NCI-H524 treated with DMSO at 0.1 percent for 48 hours (cell line): ENCODE measurements at places on chromosomes 5 and 9.

DNA sequence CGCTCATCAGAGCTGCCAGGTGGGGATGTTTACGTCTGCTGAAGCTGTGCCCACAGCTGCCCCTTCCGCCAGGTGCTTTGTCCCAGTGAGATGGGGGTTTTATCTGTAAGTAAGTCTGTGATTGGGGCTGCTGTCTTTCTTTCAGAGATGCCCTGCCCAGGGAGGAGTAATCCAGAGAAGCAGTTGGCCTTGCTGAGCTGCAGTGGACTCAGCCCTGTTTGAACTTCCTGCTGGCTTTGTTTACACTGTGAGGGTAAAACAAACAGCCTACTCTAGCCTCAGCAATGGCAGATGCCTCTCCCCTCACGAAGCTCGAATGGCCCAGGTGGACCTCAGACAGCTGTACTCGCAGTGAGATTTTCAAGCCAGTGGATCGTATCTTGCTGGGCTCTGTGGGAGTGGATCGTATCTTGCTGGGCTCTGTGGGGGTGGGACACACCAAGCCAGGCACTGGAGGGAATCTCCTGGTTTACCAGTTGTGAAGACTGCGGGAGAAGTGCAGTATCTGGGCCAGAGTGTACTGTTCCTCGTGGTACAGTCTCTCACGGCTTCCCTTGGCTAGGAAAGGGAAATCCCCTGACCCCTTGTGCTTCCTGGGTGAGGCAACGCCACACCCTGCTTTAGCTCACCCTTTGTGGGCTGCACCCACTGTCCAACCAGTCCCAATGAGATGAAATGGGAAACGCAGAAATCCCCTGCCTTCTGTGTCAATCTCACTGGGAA is 530.1 kb upstream of the DMAC1 start:
- DNase-seq: no peak

DNA sequence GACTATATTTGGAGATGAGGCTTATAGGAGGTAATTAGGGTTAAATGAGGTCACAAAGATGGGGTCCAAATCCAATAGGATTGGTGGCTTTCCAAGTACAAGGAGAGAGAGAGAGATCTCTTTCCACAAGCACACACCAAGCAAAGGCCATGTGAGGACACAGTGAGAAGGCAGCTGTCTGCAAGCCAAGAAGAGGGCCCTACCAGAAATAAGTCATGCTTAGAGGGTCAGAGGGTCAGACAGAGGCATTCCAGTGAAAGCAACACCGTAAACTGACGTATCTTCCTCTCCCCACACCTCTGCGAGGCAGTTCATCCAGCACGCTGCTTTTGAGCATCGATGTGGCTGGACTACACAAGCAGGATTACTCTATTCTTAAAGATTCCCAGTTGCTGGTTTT is 87.9 kb downstream of the SLC1A3 start:
- no peak for DNase-seq

DNA sequence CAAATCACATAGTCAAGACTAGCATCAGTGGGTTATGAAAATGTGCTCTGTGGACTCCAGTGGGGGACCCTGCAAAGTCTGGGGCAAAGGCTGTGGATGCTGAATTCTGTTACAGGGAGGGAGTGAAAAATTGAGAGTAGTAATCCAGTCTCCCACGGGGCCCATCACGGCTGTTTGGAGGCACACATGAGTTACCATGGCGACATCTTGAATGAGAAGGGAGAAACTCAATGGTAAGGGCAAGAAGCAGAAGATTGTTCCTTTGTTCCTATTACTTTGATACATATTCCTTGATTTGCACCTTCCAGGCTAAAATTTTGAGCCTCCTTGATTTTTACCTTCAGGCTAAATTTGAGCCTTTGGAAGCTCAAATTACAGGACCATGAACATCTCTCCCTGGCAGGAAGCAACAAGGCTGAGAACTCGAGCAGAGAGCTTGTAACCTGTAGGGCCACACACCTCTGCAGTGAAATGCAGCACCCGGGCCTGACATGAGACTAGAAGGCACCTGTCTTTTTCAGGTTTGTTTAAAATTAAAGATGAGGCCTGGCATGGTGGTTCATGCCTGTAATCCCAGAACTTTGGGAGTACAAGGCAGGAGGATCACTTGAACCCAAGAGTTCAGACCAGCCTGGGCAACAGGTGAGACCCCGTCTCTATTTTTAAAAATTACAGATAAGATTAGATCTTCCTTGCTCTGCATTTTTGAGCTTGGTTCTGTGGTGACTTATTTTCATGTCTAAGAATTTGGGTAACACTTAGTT is 31.0 kb upstream of the ZFR start:
- peak; percentile 34 for DNase-seq

- DNase-seq: no peak
Measured at GRCh38 chr5:57505272-57506200, 22.9 kb upstream of the ACTBL2 start.

DNA sequence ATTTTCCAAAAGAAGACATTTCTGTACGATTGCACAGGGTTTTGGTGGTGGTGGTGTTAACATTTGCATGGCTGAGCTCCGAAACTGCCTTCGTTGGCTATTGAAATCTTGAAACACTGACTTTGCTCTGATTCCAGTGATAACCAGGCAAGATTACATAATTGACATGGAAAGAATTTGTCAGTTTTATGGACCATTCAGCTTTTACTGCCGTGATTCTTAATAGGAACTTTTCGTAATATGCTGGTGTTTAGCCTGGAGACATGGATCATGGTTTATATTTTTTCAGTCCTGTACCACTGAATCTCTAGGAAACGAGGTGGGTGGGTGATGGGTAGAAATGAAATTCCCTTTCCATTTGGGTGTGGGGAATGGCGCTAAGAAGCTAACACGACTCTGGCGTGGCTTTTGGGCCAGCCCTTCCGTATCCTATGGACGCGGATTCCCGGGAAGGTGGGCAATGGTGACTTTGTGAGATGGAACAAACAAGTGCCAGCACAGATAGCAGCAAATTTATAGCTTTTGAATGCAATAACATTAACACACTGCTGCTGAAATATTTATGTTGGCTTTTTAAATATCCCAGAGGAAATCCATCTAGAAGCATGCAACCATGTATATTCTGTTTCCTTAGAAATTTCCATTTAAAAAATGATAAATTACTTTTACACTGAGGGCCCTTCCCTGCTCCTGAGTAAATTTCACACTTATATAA is 36.8 kb downstream of the LIX1 start:
- no peak for DNase-seq

DNA sequence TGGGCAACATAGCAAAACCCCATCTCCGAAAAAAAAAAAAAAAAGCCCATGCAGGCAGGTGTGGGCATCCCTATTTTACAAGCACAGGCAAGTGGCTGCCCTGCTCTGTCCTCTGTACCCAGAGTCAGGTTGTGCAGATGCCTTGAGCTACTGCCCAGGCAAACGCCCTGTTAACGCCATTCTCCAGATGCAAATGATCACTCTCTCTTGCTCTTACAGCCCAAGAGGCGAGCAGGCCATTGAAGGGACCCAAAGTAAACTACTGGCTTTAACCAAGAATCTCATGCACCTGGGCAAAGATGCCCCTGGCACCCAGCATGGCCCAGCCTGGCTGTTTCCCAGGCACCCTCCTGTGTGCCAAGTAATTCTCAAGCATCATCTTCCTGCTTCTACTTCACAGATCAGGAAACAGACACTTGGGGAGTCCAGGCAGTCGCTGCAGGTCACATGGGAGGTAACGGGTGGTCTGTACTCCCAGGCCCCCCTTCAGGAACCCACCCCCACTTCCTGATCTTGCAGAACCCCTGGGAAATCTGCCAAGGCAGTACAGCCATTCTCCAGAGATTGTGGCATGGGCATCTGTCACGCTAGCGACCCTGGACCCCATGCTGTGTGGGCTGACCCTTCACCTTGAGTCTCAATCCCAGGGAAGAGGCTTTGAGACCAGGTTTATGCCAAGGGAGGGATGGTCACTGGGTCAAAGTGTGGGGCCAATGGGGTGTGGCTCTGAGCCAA is 14.2 kb downstream of the EEIG1 start:
- no peak for DNase-seq

- DNase-seq: no peak
Measured at GRCh38 chr9:27353474-27354229, 56.7 kb upstream of the EQTN start.

- DNase-seq: no peak
Measured at GRCh38 chr9:124281931-124282371, 24.2 kb downstream of the NEK6 start.

GRCh38 chr5:105816961-105817360 is 1853.8 kb downstream of the EFNA5 start:
- DNase-seq: no peak

GRCh38 chr5:178839319-178839704 is 20.4 kb upstream of the ZNF354B start:
- no peak for DNase-seq
